ENCODE measurements at places on chromosomes 3 and 15.
A peak's percentile ranks its signal among the peaks of the same experiment; 100 is the strongest.

- DNase-seq, result peak; percentile 77
Measured at GRCh38 chr15:94844538-94845389, 613.4 kb downstream of the MCTP2 start.

DNA sequence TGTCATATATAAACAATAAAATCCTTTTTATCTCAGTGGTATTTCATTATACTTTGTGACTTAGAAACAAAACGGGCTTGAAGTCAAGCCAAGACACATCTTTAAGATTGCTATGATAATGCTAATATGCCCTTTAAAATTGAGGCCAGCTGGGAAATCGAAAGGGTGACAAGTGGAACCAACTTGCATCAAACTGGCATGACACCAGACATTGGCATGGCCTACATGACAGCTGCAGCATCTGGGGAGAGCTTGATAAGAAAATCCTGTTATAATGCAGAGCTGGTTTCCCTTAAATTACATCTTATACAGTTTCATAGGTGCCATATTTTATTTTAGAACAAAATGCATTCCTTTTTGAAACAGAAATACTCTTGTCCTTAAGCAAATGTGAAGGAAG lies 325.2 kb downstream of the ZBBX start:
- DNase-seq, result no peak

GRCh38 chr15:57785959-57786358 lies 79.4 kb downstream of the POLR2M start:
- DNase-seq, result no peak

DNA sequence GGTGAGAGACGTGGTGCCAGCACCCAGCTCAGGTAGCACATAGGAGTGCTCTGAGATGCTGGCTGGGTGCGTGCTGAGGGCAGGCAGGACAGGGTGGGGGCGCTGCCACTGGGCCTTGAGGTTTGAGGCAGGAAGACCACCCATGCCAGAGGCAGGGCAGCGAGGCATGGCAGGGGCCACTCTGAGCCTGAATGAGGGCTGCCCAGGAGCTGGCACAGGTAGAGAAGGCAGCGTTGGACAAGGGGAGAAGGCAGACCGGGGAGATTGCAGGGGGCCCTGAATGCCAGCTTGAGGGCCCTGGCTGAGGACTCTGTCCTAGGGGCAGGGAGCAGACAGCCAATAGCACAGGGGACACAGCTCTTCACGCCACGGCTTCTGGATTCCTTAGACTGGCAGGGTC lies 50.2 kb downstream of the ADAMTS7 start:
- DNase-seq, result no peak

GRCh38 chr3:195447201-195447600 lies 4.4 kb upstream of the ACAP2 start:
- DNase-seq, result no peak

DNA sequence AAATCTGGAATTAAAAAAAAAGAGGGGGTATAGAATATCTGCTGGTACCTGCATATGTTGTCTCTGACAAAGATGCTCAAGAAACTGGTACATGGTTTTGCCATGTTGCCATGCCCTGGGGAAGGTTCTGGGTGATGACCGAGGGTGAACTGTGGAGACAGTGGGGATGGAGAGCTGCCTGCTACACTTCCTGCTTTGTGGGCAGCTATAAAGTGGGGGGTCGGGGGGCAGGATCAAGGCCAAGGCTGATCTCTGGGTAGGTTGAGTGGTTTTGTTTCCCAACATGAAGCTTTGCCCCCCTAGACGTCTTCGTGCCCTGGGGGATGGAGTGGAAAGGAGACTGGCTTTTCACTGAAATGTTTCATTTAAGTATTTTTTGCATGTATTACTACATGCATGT lies 74.6 kb downstream of the IQSEC1 start:
- no peak for DNase-seq

DNA sequence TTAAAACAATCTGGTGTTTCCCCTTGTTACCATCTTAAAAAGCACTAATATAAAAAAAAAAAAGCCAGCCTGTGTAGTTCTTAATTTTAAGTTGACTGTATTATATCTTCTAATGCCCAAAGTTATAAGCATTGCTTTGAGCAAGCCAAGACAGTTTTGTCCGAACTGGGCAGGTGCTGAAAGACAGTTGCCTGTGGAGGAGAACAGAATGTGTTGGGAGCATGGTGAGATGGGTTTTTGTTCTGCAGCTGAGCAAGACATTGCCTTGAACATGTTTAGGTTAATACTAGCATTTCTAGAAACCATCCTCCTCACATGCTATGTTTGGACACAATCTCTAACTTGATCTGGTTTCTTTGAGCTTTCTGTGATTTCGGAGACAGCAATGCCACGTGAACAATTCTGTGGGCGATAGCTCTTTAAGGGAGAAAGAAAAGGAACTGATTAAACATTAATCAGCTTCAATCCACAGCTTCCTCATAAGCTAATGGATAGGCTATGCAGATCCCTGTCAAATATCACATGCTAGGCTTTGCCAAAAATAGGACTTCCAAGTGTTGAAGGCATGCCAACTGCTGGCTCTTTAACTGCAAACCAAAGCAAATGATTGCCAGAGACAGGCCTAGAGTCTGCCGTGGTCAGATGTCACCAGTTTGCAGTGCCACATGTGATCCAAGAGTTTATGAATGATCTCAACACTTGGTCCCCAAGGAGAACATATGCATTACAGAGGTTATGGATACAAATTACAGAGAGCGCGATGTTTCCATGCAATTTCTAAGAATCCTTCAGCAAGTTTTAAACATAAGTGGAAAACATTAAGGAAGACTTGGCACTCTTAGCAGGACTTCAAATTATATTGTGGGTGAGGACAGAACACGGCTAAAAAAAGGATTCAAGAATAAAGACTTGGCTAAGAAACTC lies 428.1 kb downstream of the ROBO2 start:
- no peak for DNase-seq

DNA sequence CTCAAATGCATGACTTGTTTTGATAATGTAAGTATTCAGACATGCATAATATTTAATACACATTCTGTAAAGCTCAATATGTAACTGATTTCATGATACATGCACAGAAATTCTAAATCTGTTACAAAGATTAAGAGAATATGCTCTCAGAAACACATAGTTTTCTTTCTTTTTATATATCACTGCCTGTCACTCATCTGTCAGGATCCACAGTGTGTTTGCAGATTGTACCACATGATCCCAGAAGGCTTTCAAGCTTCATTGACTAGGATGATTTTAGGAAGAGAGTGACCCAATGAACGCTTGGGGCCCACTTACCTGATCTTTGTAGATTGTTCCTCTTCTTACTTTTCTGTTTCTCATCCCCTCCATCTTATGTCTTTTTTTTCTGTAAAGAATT lies 261.9 kb downstream of the CACNA2D3 start:
- no peak for DNase-seq

DNA sequence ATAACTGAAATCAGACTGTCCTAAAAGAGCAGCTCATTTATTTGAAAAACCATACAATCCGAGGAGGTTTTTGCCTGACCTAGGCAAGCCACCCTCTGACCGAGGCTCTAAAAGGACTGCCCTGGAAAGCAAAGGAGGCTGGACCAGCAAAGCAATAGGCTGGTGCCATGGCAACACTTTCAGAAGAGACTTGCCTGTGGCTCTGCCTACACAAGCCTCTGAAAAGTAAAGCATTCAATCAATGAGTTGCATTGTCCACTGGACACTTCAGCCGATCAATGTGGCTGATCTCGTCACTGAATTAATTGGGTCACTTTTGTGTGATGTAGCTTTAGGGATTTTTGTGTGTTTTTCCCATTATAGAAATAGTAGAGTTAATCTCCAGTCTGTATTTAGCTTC lies 99.1 kb upstream of the SEMA6D start:
- no peak for DNase-seq

DNA sequence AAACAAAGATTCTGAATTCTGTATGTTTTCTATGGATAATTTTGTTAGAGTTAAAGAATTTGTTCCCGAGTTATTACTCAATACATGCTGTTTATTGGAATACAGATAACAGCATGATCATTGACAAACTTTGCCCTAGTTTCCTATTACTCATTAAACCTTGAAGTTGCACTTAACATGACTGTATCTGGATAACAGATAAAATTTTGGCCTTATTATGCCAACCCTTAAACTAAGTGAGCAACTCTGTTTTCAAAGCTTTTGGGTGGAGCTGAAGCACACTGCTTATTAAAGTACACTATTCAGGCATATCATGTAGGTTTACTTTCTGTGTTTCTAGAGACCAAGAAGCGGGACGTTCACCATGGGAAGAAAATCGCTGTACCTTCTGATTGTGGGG lies at the start of gene AADAC:
Gene AADAC (plus strand): TSS at position 318 of the 400 bp plus-strand sequence. CDS start 47 bp downstream, at position 365.
- no peak for DNase-seq

DNA sequence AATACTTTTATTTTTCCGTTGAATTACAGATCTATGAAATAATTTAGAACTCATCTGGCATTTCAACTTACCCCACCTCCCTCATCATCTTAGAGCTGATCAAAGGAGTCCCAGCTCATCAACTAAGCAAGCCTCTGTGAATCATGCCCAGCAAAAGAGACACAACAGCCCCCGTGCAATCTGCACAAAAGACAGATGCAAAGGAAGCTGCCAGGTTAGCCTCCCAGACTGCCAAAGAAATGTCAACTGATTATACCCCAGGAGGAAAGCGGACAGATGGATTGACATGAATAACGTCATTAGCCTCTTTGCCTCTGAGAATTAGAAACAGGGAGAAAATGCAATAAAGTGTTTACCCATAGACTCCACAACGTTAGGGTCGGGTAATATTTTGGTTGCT lies 75.0 kb downstream of the GABRB3 start:
- DNase-seq, result no peak

- DNase-seq, result no peak
Measured at GRCh38 chr3:4855676-4856075, 123.6 kb upstream of the BHLHE40 start.

GRCh38 chr15:69953816-69954215 lies 143.9 kb downstream of the TLE3 start:
- DNase-seq, result no peak

DNA sequence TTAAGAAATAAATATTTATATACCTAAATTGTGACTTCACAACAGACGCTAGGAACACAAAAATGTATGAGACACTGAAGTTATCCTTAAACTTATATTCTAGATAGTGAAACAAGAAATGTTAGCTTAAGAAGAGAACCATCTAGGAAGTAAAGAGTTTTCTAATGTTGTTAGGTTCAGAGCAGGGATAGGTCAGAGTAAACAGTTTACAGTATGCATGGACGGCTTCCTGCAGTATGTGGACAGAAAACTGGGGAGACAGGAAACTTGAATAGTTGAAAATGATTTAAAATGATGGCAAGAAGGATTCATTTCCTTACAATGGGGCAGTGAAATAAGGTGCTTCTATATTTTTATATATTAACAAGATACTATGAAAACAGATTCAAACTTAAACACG lies 449.8 kb downstream of the MAGI1 start:
- no peak for DNase-seq

DNA sequence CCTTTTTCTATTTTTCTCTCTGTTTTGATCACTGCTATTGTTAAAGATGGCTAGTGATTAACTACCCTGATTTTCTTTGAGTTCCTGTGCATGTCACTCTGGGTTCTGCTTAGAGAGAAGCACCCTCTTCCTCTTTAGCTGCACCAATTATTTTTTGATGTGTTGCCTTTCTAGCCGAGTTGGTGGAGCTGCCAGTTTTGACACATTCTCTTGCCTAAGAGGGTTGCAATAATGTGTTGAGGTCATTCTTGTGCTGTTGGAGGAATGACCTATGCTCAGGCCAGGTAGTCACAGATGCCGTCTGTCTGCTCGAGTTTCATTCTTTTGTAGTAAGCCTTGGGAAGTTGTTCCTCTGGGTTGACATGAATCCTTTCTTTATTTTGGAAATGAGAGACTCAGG lies 84.6 kb upstream of the DPH6 start:
- DNase-seq, result peak; percentile 30

GRCh38 chr3:13022348-13023234 lies 50.6 kb downstream of the IQSEC1 start:
- DNase-seq, result no peak

GRCh38 chr3:128324911-128325592 lies 141.6 kb downstream of the DNAJB8 start:
- DNase-seq, result peak; percentile 46

DNA sequence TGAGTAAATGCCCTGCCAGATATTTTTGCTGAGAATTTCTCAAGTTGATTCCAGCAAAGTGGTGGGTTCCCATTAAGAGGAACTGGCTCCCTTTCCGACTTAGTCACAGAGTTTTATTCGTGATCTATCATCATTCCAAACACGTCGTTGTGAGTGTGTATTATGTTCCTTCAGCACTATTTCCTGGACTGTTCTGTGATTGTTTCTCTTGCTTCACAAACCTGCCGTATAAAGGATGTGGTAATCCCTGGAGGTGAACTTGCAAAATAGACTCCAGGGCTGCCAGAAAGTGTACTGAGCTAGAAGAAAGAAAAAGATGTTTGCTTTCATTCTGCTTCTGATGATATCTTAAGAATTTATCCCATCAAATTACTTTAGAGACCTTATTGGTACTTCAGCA lies 14.5 kb upstream of the CAPN3 start:
- DNase-seq, result no peak

- DNase-seq, result no peak
Measured at GRCh38 chr3:64739971-64740631, 52.3 kb upstream of the ADAMTS9 start.

DNA sequence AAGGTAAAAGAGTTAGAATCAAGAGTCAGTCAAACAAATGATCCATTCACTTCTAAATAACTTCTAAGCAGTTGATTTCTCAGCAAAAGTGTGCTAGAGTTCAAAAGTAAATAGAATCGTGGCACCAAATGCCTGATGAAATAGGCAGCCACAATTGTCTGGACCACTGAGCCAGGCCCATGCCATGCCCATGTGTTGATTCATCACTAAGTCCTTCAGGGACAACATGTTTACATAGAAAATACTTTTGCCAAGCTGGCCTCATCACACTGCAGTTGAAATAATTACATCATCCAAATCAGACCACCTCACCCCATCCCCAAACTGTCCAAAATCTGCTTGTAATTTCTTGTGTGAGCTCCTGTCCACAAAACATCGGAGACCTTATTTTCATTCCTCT lies 216.3 kb downstream of the IGSF11 start:
- DNase-seq, result no peak

DNA sequence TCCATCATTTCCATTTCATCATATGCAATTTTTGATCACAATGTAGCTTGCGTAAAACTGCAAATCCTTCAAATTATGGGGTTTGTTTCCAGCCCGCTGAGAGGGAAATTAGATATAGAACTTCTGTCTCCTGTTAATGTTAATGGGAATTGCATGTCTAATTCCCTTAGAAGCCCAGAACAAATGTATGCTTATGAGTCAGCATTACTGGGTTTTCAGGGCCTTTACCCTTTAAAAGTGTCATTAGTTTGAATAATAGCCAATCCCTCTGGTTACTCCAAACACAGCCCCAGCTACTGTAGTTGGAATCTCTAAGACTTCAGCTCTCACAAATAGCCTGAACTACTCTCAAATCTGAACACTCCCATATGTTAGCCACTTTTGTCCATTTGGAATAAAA lies 439.4 kb downstream of the C3orf38 start:
- DNase-seq, result no peak

- no peak for DNase-seq
Measured at GRCh38 chr3:171776839-171777583, 33.3 kb downstream of the PLD1 start.

- DNase-seq, result no peak
Measured at GRCh38 chr3:50805321-50805720, 130.6 kb downstream of the DOCK3 start.

GRCh38 chr3:128572013-128572412 lies 78.6 kb downstream of the RPN1 start:
- DNase-seq, result no peak

All from HuH-7 (cell line).